ENCODE measurements at places on chromosomes 5 and 9. TPM values are rescaled to one million over a fixed set of nuclear protein-coding genes. Genes with fewer than 3 reads are reported as not detected.

RANBP3L gene
- 1.6 TPM for total RNA-seq

CD14 gene
- not detected for total RNA-seq

PRLR gene
- 0.12 TPM for total RNA-seq

NEUROG1 gene
- not detected for total RNA-seq

LCN15 gene
- total RNA-seq: not detected

PCDHGA4 gene
- total RNA-seq: 0.74 TPM

ZNF622 gene
- total RNA-seq: 55.0 TPM

C9orf50 gene
- total RNA-seq: not detected

DBH gene
- total RNA-seq: not detected

CCT5 gene
- 1,127 TPM for total RNA-seq

KCNMB1 gene
- not detected for total RNA-seq

NCS1 gene
- total RNA-seq: 40.3 TPM

SLC36A3 gene
- not detected for total RNA-seq

HRH2 gene
- 0.18 TPM for total RNA-seq

STKLD1 gene
- 1.0 TPM for total RNA-seq
